Frontal cortex (tissue), 4 donors: ENCODE measurements at places on chromosomes 7 and 10. TPM values are rescaled to one million over a fixed set of nuclear protein-coding genes. Genes with fewer than 3 reads are reported as not detected.

Gene NUP42
- 60.7 TPM for total RNA-seq

Gene WDFY4
- 0.41 TPM for total RNA-seq

Gene SLC18A3
- under 0.01 TPM for total RNA-seq

Gene CTAGE8
- 0.41 TPM for total RNA-seq

Gene CYP2C19
- 0.41 TPM for total RNA-seq

Gene CUL2
- 40.4 TPM for total RNA-seq

Gene GIMAP2
- total RNA-seq = 3.7 TPM
